ENCODE measurements at places on chromosomes 2 and 18. TPM values are rescaled to one million over a fixed set of nuclear protein-coding genes. Genes with fewer than 3 reads are reported as not detected.

- no peak for DNase-seq
These were observed 30.0 kb downstream of the MRPL35 start for GRCh38 chr2:86229221-86229620.

DNA sequence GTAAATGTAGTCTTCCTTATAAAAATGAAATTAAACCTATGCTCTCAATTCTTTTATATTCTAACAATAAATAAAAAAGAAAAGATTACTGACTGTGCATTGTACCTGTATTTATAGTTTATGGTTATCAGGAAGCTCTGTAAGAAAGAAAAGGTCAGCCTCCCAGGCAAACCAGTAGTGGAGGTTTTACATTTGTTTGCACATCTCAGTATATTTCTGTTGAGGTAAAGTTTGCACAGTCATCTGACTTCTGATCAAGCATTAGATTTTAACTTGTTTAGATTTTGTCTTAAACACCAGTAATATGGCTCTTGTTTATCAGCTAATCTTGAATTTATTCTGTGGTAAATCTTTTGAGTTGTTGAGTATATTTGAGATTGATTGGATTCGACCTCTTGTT lies 37.1 kb downstream of the CCNT2 start:
- DNase-seq, result no peak

SAG gene
- not detected for polyA plus RNA-seq

CDH2 gene
- polyA plus RNA-seq, result 42.6 TPM

KCNJ13 gene
- polyA plus RNA-seq, result not detected

DNA sequence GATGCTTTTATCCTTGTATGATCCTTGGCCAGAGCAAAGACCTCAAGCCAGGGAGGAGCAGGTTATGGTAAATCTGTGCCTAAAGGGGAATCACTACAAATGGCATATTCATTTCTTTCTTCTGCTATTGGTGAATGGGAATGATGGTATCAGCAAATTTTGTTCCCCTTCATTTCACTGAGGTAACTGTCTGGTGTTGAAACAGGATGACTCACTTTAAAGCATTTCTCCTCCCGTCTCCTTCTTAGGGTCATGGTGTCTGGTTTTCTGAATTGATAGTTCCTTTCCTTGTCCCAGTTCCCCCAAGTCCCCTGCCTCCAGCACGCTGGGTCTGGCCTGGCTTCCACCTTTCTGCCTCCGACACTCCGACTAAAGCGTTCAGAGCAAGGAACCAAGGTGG lies 109.2 kb downstream of the MREG start:
- DNase-seq, result no peak

GRCh38 chr2:68828887-68829708 lies 42.1 kb downstream of the BMP10 start:
- DNase-seq, result peak; percentile 88

ERMN gene
- polyA plus RNA-seq, result not detected

IL36B gene
- not detected for polyA plus RNA-seq

GRCh38 chr2:114762376-114762775 lies 319.9 kb downstream of the DPP10 start:
- DNase-seq, result no peak

GRCh38 chr2:124908411-124908810 lies 883.3 kb downstream of the CNTNAP5 start:
- DNase-seq, result no peak

DNA sequence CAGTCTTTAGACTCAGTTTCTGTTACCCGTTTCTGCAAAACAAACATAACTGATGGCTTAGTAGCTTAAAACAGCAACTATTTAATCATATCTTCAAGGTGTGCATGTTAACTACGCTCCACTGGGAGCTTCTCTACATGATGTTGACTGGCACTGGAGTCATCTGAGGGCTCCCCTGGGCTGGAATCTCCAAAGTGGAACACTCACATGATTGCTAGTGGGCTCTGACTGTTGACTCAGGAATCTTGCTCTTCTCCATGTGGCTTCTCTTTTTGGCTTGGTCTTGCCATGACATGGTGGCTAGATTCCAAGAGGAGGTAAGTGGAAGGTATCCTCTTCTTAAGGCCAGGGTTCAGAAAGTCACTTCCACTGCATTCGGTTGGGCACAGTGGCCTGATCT lies 160.8 kb downstream of the PMAIP1 start:
- DNase-seq, result no peak

- peak; percentile 6 for DNase-seq
These were observed 207.4 kb downstream of the TCF4 start for GRCh38 chr18:55380589-55380988.
